ENCODE measurements at places on chromosomes 5 and 9. TPM values are rescaled to one million over a fixed set of nuclear protein-coding genes. Genes with fewer than 3 reads are reported as not detected.

The FOXD4L4 gene
- 0.12 TPM for polyA plus RNA-seq

- no peak for DNase-seq
Measured at GRCh38 chr5:132355140-132355765, 14.3 kb upstream of the SLC22A5 start.

The MLLT3 gene
- 81.8 TPM for polyA plus RNA-seq

DNA sequence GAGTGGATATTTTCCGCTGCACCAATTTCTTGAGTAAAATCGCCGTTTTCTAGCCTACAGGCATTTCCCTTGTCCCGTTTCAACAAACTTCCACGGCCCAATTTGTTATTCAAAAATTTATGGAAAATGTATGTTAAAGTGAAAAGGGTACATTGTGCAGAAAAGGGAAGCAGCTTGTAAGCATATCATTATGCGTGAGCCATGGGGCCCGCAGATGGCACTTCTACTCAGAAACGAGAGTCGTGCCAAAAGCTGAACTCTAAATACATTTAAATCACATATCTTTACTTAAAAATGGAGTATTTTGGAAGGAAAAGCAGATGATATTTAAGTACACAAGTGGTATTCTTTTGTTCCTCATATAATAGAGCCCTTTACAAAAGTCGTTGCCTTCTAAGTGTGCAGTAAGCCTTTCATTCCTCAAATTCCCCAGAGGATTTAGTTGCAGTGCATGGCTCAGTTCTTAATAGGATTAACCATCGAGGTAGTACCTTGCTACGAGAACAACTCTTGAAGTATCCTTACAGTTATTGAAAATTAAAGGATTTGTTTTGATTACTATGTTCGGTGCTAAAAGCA lies 1227.2 kb upstream of the WWC1 start:
- DNase-seq = no peak

- no peak for DNase-seq
Measured at GRCh38 chr5:33174383-33174782, 266.4 kb upstream of the TARS1 start.

DNA sequence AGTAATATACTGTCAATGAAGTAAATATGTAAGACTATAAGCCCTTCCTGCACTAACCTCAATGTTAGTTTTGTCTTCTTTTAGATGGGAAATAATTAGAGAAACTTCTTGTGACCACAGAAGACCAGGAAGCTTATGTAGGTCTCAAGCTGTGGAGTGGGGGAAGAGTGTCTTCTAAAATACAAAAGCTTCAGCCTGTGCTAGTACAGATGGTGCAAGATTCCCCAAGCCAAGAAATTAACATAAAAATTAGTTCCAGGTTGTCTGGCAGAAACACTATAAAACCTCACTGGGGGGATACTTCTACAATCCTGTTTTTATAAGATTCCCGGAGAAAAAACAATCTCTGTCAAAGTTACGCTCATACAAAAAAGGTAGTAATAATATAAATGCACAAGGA lies 103.6 kb downstream of the FNBP1 start:
- DNase-seq = no peak

The TMC1 gene
- polyA plus RNA-seq = 0.53 TPM

- no peak for DNase-seq
Measured at GRCh38 chr9:15553528-15553898, 670 bp downstream of the CCDC171 start.

- no peak for DNase-seq
Measured at GRCh38 chr9:13431222-13431536, 151.7 kb upstream of the MPDZ start.

GRCh38 chr5:122219436-122220166 lies 90.3 kb downstream of the ZNF474 start:
- DNase-seq = peak; percentile 27

DNA sequence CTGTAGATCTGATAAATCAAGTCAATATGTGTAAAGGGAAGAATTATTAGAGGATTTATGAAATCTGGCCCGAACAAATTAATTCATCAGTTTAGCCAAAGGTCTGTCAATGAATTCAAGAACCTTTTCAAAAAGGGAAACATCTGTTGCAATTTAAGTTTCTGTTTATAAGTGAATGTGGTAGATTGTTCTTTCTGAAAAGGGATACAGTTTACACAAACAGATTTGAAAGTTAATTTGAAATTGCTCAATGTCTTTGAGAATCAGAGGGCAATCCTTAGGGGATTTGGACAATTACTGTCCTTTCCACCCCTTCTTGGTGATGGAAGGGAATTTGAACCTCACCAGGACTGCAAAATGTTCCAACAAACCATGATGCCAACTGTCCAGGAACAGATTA lies 29.7 kb upstream of the ERCC6L2 start:
- no peak for DNase-seq

- peak; percentile 58 for DNase-seq
Measured at GRCh38 chr5:91194824-91195381, 188.2 kb downstream of the ARRDC3 start.

DNA sequence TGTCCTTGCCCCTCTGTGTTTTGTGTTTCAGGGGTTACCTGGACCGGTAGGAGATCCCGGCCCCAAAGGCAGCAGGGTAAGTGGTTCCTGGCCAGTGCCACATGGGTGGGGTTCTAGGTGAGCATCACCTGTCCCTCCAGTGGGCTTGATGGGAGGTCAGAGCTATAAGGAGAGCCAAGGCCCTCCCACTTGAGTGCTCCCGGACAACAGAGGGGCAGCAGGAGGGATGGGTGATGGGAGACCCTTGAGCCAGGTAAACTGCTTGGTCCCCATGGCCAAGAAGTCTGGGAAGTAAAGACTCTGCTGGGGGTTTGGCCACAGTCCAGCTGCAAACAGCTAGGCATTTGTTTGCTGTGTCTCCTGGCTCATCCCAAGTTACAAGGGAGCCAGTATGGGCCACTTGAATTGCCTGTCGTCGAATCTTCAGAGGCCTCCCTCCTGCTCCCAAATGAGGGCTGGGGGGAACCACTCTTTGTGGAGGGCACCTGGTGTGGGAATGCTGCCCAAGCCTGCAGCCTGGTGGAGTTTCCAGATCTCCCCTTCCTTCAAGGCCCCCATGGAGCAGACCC lies 51.0 kb downstream of the COL27A1 start:
- DNase-seq = no peak

The PLPP6 gene
- 3.7 TPM for polyA plus RNA-seq

The GRM6 gene
- polyA plus RNA-seq = 1.0 TPM

DNA sequence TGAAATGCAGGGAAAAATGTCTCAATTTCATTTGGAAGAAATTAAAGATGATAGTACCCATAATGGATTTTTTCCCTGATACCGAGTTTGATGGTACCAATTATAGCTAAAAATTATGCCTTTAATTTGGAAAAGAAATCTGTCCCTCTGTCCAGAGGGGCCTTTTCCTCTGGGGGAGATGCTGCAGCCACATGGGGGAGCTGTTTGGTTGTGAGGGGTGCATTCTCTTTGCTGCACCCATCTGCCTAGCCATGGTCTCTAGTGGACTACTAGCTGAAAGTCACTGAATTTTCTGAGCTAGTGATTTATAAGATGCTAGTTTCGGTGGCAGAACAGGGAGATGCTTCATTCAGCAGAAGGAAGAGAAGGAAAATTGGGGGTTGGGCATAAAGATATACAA lies 9.6 kb downstream of the SEC61B start:
- no peak for DNase-seq

- no peak for DNase-seq
Measured at GRCh38 chr9:7892975-7893374, 93.4 kb upstream of the DMAC1 start.

- DNase-seq = peak; percentile 22
Measured at GRCh38 chr5:173016598-173017046, 33.1 kb downstream of the ATP6V0E1 start.

- DNase-seq = no peak
Measured at GRCh38 chr5:174457141-174457678, 267.2 kb upstream of the MSX2 start.

DNA sequence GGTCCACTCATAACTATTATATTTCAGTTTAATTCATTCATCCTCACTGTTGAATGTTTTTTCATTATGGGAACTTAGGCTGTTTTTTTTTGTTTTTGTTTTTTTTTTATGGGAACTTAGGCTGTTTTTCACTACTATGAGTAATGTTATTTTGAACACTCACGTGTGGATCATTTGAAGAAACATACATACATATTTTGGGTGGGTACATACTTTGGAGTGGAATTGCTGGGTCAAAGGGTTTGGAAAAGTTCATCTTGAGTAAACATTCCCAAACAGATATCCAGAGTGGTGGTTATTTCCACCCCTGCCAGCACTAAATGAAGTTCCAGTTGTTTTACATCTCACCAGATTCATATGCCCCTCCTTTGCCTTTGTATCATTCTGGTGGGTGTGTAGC lies 584.4 kb downstream of the PSAT1 start:
- no peak for DNase-seq

The MYOT gene
- polyA plus RNA-seq = 241 TPM

DNA sequence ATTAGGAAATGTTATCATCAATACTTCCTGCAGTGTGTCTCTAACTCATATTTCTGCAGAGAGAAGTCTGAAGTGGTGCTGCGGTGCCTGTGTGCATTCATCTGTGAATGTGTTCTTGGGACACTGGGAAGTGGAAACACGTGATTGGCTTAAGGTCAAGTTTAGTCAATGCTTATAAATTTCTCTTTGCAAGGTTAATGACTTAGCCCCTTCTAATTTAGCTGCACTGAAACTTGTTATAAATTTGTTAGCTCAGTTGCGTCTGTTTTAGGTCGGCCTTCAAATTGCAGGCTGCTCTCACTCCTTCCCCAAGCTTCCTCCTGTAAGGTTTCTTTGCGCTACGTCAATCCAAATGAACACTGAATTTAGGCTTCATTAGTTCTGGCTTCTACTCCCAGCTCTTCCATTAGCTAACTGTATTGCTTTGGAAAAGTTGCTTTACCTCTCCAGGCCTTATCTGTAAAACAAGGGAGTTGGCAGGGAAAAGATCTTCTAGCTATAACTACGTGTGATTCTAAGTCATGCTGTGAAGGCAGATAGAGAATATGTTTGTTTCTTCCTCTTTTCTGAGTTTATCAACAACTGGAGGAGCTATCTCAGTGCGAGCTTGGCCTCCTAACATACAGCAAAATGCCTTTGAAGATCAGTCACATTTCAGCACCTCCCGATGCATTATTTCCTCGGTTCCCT lies 341.8 kb downstream of the NFIB start:
- DNase-seq = no peak

GRCh38 chr5:164869325-164869724 lies 1363.9 kb downstream of the MAT2B start:
- DNase-seq = no peak

The EXD3 gene
- polyA plus RNA-seq = 9.2 TPM

DNA sequence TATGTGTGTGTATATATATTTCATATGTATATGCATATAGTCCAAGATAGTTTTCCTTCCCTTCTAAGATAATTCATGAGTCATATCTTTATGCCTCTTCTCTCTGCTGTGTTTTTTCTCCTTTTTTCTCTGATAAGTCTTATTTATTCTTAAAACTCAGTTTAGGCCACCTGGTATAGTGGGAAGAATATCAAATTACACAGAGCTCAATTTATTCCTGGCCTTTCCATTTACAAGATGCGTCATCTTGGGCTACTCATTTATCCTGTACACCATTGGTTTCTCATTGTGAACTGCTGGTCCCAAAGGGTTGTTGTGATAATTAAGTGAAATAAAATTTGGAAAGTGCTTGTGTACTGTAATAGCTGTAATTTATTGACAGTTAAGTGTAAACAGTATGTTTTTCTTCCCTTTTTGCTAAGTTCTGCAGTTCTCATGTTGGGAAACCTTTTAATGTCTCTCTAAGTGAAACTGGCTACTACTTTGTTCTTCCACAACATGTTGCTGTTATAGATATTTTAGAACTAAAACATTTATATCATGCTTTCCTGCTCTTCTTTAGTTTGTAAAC lies 19.4 kb downstream of the CCDC171 start:
- no peak for DNase-seq

The IL5 gene
- polyA plus RNA-seq = not detected

The PCDHGA10 gene
- polyA plus RNA-seq = 1.6 TPM

The LCN15 gene
- polyA plus RNA-seq = 0.50 TPM

GRCh38 chr5:98299435-98299834 lies 474.0 kb upstream of the RGMB start:
- no peak for DNase-seq

The LCP2 gene
- polyA plus RNA-seq = 8.1 TPM

DNA sequence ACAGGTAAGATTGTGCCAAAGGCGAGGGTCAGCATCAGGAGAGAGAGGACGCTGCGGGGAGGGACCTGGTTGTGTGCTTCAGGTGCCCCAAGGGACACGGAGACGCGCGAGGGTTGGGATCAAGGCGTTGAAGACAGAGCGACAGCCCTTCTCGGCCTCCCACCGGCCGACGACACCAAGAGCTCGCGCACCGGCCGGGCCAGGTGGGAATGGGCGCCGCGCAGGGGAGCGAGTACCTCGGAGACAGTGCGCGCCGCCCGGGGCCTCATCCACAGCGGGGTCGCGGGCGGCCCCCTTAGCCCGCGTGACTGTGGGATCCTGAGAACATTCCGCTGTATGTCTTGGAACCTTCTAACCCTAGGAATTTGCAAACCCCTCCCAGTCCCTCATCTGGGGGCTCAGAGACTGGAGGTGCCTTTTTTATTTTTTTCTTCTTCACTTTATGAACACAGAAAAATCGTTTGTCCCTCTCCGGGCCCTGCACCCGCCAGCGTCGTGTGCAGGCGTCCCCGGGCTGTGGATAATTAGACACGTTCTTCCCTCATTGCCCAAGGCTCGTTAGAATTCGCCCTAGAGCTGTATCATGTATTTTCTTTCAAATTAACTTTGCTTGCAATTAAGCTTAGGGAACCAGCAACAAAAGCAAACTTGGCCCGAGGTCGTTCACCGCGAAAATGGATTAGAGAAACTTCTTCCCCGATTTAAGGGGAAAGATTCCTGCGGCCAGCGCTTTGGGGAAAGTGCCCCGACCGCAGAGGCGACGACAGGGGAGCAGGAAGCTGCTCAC lies 4.8 kb downstream of the FOXE1 start:
- no peak for DNase-seq

GRCh38 chr5:90558344-90559192 lies at the start of gene ADGRV1:
ADGRV1 (plus strand) TSS chr5:90558797; CDS start chr5:90558896, 99 bp downstream.
- DNase-seq = peak; percentile 6

DNA sequence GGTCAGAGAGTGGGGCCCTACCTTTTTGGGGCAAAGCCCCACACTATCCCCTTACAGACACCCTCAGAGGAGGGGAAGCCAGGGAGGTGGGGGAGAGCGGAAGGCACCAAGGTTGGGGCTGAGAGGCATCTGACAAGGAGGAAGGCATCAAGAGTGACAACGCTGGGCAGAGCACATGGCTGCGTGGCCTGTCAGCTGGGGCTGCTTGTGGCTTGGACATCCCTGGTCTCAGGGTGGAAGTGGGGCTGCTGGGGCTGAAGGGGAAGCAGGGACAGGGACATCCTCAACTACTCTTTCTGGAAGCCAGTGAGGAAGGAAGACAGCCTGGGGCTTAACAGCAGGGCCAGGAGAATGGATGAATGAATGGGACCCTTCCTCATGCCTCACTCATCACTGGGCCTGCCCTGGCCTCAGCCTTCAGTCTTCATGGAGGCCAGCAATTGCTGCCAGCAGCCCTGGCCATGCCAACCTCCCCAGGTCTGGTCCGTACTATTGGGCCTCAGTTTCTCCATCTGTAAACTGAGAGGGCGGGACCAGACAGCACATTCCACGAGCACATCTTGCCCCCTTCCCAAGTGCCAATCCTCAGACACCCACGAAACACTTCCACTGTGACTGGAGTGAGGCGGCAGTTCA lies 993 bp upstream of the RALGDS start:
- no peak for DNase-seq

- no peak for DNase-seq
Measured at GRCh38 chr9:17470036-17470813, 108.6 kb upstream of the SH3GL2 start.

The ENG gene
- 64.0 TPM for polyA plus RNA-seq

The SPINK13 gene
- 0.68 TPM for polyA plus RNA-seq

The MAPK9 gene
- polyA plus RNA-seq = 28.6 TPM
